ENCODE measurements at places on chromosomes 4 and X. TPM values are rescaled to one million over a fixed set of nuclear protein-coding genes. Genes with fewer than 3 reads are reported as not detected.

KCNE5 gene
- polyA plus RNA-seq: 66.8 TPM

MAGEB2 gene
- polyA plus RNA-seq: not detected

PRDM8 gene
- 16.5 TPM for polyA plus RNA-seq

ADH1B gene
- polyA plus RNA-seq: 10.2 TPM

GPRIN3 gene
- 3.0 TPM for polyA plus RNA-seq

NPY2R gene
- polyA plus RNA-seq: not detected

P2RY8 gene
- not detected for polyA plus RNA-seq

SLITRK4 gene
- polyA plus RNA-seq: 18.5 TPM

MTM1 gene
- 5.8 TPM for polyA plus RNA-seq

MAOB gene
- polyA plus RNA-seq: 1.4 TPM

TCEAL4 gene
- not detected for polyA plus RNA-seq

SCML1 gene
- 15.6 TPM for polyA plus RNA-seq

RHOXF1 gene
- not detected for polyA plus RNA-seq

ADAM29 gene
- not detected for polyA plus RNA-seq

GSPT2 gene
- polyA plus RNA-seq: 9.1 TPM

GYG2 gene
- 3.6 TPM for polyA plus RNA-seq

CXCL13 gene
- 57.1 TPM for polyA plus RNA-seq

F8A2 gene
- polyA plus RNA-seq: not detected

MAP9 gene
- 7.3 TPM for polyA plus RNA-seq

CCNA2 gene
- 30.4 TPM for polyA plus RNA-seq

SRPK3 gene
- 274 TPM for polyA plus RNA-seq

WDFY3 gene
- polyA plus RNA-seq: 20.5 TPM

ZFP92 gene
- polyA plus RNA-seq: not detected

FAT4 gene
- polyA plus RNA-seq: 24.1 TPM

MAML3 gene
- polyA plus RNA-seq: 4.3 TPM

PAK3 gene
- polyA plus RNA-seq: 13.5 TPM

HTRA3 gene
- 58.9 TPM for polyA plus RNA-seq

CT45A5 gene
- not detected for polyA plus RNA-seq

All from muscle of arm (tissue), 14 donors.